NCI-H2107 (cell line): ENCODE measurements at places on chromosomes 11 and 22.

DNA sequence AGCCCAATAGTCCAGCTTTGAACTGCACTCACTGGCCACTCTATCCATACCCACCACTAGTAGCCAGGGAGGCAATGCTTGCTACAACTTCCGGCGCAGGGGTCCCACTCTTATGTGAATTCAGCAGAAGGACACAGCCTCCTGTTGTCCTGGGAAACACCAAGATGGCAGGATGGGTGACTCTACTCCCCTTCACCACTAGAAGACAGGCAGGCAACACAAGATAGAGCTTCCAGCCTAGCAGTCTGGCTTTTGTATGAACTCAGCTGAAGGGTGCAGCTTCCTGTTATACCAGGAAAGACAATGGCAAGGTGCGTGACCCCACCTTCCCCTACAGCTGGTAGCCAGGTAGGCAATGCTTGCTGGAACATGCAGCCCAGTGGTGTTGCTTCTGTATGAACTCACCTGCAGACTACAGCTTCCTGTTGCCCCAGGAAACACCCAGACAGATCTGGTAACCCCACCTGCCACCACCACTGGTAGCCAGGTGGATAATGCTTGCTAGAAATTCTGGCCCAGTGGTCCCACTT is 205.2 kb upstream of the KIRREL3 start:
- no peak for DNase-seq

GRCh38 chr11:107593951-107594350 is 3.0 kb downstream of the ELMOD1 start:
- no peak for DNase-seq

GRCh38 chr11:109956124-109956793 is 136.9 kb upstream of the ZC3H12C start:
- DNase-seq: no peak

DNA sequence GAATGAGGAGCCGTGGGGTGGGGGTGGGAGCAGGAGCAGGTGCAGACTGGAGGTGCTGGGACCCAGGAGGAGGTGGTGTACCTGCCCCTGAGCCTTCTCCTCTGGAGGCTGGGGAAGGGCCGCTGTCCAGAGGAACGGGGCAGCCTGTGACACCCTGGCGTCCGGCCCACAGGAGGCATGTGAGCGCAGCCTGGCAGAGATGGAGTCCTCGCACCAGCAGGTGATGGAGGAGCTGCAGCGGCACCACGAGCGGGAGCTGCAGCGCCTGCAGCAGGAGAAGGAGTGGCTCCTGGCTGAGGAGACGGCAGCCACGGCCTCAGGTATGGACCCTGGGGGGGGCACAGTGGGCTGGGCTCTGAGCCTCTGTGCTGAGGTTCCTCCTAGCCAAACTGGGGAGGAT is 42.2 kb upstream of the GCAT start:
- no peak for DNase-seq

- no peak for DNase-seq
Observed at GRCh38 chr11:128407962-128408361, 179.4 kb downstream of the ETS1 start.

DNA sequence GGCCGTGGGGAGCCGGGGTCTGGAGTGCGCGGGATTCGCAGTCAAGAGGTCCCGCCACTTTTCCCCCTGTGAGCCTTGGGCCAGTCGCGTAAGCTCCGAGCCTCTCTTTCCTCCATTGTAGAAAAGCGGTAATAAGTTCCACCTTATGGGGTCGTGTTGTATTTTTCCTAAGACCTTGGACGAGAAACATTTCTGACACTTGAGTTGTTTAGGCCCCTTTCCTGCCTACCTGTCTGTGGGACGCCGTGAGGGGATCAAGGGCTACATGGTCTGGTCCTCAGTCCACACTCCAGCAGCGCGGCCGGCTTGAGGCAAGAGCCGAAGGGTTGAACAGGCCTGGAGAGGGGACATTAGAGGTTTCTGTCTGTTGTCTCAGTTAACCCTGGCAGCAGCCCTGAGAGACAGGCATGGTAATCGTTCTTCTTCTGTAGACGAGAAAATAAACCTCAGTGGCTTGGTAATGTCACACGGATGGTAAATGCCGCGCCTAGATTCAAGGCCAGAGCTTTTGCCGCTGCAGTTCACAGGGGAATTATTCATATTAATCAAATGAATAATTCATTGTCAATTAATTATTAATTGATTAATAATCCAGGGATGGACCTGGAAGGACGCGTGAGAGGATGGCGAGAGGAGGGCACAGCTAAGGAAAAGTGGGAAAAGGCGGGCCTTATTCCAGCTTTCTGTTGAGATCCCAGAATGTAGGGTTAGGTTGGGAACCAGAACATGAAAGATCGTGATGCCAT is 545 bp downstream of the FEN1 start:
- no peak for DNase-seq

GRCh38 chr11:68658097-68658496 is 26.2 kb upstream of the GAL start:
- DNase-seq: no peak

DNA sequence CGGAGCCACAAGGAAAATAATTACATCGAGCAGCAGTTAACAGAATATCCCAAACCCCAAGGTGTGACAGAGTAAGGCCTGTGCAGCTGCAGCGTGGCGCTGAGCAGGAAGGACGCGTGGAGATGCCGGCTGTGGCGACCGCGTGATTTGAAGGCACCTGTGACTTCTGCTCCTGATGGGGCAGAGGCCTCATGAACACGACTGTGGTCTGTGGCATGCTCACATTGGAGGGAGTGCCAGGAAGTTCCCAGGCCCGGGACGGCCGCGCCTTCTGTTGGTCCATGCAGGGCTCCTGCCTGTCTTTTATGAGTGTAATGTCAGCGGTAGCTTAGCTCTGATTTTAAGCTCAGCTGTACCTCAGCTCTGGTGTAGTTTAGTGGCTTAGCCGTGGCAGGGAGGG is 50.4 kb downstream of the TPCN2 start:
- DNase-seq: no peak

- no peak for DNase-seq
Observed at GRCh38 chr11:47148270-47148669, 28.4 kb downstream of the ARFGAP2 start.

GRCh38 chr22:36374603-36375024 is 13.2 kb downstream of the MYH9 start:
- no peak for DNase-seq

- no peak for DNase-seq
Observed at GRCh38 chr11:75449776-75450175, 16.8 kb upstream of the KLHL35 start.

DNA sequence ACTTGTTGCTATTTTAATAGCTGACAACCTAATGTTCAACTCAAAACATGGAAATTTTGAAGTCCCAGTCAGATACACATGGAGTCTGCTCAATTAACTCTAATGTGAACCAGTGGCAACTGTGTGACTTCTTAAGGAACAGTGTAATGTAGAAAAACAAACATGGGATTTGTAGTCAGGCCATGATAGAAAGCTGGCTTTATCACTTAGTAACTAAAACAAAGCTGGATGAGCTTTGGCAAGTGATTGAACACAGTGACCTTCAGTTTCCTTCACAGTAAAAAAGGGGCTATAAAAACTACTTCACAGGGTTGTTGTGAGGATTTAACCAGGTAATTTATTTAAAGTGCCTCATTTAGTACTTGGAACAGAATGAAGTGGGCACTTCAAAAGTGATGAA is 62.6 kb downstream of the PRCP start:
- no peak for DNase-seq

- DNase-seq: no peak
Observed at GRCh38 chr22:35596821-35597220, 20.3 kb downstream of the MB start.

DNA sequence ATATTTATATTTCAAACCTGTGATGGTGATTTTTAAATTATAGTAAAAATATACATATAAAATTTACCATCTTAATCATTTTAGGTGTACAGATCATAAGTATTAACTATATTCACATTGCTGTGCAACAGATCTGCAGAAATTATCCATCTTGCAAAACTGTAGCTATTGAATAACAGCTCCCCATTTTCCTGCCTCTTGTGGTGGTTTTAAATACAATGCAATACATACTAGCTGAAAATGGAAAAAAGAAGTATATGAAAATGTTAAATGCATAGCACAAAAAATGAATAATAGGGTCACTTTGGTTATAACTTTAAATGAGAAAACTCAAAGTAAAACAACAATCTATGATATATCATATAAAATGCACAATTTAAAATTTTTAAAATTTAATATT is 130.9 kb upstream of the VPREB1 start:
- DNase-seq: no peak

GRCh38 chr11:47409440-47410369 is 1.3 kb downstream of the SLC39A13 start:
- no peak for DNase-seq

GRCh38 chr11:35144136-35144741 is 5.3 kb downstream of the CD44 start:
- DNase-seq: peak; percentile 33

DNA sequence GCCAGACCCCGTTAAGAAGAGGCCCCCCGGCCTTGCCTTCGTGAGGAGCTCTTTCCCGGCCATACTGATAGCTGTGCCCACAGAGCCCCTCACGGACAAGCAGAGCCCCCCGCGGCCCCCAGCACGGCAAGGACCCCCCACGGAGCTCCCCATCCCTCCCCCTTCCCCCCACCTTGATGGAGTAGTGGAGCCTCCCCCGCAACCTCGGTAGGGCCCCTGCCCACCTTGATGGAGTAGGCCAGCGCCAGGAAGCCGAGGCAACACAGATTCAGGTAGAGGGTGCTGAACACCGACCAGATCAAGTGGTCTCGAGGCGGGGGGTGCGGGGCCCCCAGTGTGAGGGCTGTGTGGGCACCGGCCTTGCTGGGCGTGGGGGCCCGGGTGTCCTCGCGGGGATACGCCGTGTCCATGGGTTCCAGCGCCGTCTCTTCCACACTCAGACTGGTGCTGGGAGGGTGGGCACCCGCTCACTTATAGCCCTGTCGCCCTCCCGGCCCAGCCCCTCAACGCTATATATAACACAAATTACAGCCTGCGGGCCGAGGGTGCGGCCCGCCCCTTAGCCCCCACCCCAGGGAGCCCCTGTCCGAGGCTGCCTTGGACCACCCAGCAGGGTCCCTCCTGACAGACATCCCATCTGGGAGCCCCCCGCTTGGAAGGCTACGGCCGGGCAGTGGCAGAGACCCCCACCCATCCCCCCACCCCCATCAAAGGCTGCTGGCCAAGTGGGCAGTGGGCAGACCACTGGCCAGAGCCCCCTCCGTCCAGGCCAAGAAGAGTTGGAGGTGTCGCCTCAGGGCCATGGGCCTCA is at the start of gene IFITM5:
Gene IFITM5, minus strand, starts transcription at position 446 of the 811 bp plus-strand sequence. Its CDS starts 36 bp downstream, at position 410.
- no peak for DNase-seq

- no peak for DNase-seq
Observed at GRCh38 chr11:80188076-80188627, 747.3 kb upstream of the TENM4 start.

DNA sequence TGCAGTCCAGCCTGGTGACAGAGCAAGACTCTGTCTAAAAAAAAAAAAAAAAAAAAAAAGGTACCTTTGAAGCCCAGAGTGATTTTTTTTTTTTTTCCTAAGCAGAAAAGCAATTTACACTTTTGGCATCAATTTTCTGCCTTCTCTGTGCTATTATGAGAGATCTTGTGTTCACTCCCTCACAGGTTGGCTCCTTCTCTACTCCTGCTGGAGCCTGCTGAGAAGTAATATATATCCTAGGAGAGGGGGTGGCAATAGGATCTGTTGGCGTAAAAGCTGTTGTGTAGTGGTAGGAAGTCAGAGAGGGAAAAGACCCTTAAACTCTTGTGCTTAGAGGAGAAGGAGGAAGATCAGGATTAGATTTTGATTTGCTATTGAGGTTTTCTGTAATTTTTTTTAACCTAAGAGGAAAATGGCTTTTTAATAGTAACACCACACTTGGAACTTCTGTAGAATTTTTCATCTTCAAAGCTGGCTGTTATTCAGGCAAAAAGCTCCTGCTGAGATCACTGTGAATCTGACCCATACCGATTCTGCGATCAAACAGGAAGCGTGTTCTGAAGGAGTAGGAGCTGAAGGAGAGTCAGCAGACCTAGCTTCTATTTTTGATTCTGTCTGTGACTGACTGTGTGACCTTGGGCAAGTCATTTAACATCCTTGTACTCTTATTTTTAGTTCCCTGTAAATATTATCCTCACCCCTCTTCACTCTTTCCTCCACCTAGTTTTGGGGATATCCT is 77.7 kb downstream of the TRIM44 start:
- no peak for DNase-seq

- DNase-seq: no peak
Observed at GRCh38 chr22:40118979-40119378, 58.7 kb upstream of the TNRC6B start.

DNA sequence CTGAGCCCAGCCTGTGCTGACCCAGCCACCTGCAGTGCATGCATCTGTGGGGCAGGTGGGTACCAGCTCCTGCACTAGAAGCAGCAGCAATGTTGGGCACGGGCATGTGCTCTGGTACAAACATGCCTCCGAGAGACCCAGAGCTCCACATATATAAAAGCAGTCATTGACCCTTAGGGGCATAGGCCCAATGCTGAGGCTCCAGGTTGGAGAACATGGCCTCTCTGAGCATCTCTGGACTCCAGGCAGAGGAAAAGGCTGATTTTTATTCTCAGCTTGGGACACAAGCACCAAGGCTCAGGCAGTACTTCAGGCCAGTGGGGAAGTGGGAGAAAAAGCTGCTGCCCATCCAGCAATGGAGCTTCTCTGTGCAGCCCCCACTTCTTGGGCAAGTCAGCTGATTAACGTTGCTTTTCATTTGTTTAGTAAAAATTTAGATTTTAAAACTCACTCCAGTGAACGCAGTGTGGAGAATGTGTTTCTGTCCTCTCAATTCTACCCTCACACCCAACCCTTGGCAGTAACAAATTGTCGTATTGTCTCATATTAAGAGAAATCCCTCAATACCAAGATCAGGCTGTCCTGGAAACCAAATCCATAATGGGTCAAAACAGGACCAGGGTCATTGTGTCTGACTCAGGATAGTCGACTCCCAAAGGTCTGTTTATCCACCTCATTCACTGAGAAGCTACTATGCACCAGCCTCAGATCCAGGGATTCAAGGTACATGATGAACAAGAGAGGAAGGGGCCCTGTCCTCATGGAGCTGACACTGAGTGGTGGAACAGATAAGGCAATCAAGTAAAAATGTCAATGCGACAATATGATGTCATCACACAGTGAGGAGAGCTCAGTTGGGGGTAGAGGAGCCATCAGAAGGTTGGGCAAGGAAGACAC is 50.6 kb upstream of the TOP3B start:
- no peak for DNase-seq

DNA sequence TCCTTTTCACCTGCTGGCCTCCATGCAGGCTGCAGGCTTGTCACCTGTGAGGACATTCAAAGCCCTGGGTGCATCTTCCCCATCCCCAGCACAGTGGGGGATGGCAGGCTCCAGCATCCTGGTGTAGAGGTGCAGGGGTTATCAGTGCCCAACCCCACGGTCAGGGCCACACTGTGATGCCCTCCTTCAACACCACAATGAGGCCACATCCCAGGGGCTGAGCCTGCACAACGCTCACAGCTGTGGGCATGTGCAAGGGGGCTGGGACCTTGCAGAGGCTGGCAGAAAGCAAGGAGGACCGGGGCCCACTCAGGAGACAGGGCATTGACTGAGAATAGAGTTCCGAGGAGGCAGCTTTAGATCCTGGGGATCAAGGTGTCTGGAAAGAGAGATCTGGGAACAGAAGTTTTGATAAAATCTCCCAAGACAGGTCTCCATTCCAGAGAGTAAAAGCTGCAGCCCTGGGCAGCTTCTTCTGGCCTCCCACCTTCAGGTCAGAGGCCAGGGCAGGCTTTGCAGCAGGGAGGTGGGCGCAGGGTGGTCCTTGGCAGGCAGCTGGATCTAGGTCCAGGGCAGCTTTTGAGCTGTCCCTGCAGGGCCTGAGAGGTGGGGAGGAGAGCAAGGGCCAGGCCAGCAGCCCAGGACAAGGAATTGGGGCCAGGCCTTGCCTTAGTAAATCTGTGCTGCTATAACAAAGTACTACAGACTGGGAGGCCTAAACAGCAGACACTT is 250.8 kb upstream of the B3GAT1 start:
- DNase-seq: no peak

GRCh38 chr11:131278472-131278871 is 91.9 kb upstream of the NTM start:
- DNase-seq: no peak
